ENCODE measurements at places on chromosomes 7 and 10. TPM values are rescaled to one million over a fixed set of nuclear protein-coding genes. Genes with fewer than 3 reads are reported as not detected.

C7orf33 gene
- total RNA-seq, result not detected

ZNF365 gene
- 0.63 TPM for total RNA-seq

HIPK2 gene
- total RNA-seq, result 84.7 TPM

OPALIN gene
- total RNA-seq, result not detected

ENKUR gene
- total RNA-seq, result 1.6 TPM

DNA sequence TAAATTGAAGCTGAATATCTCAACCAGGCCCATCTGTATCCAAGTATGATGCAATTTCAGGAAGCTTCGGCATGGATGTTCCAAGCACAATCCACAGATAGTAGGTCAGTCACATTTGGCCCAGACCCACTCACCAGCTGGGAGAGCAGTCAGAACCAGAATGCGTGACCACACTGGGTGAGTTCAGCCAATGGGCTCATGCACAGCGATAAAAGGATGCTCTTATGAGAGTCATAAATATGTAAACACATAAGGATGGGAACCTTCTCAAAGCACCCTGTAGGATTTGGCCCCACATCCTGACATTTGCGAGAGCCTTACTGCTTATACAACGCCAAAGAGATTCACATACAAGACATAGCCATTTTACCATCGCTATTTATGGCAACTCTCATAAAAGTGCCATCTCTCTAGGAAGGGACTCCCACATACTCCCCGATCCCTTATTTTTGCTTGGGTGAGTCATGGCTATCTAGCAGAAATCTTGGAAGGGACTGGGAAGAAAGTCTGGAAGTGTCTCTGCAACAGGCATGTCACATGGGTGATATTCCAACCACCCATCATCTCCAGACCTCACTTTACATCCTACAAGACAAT is 3.0 kb downstream of the AFAP1L2 start:
- no peak overlapping the region for H3K4me3 ChIP-seq
- no peak for DNase-seq
- H3K36me3 ChIP-seq, result no peaks in the 10 kb centered on the region

GRCh38 chr7:41431671-41432070 is 271.2 kb downstream of the INHBA start:
- H3K4me3 ChIP-seq, result no peak overlapping the region
- H3K36me3 ChIP-seq, result no peaks in the 10 kb centered on the region
- H3K4me1 ChIP-seq, result peaks cover 4% of the 10 kb centered on the region
- no peaks in the 10 kb centered on the region for H3K27me3 ChIP-seq
- no peak overlapping the region for H3K27ac ChIP-seq
- no peak for DNase-seq

GRCh38 chr10:18681366-18681765 is 22.1 kb downstream of the ARL5B start:
- H3K27me3 ChIP-seq, result no peaks in the 10 kb centered on the region
- H3K36me3 ChIP-seq, result peaks cover 5% of the 10 kb centered on the region
- H3K27ac ChIP-seq, result peak overlapping the region; percentile 14
- H3K4me1 ChIP-seq, result no peaks in the 10 kb centered on the region

- H3K4me1 ChIP-seq, result peaks cover 4% of the 10 kb centered on the region
- no peak overlapping the region for H3K4me3 ChIP-seq
- peaks cover 9% of the 10 kb centered on the region for H3K36me3 ChIP-seq
- H3K27ac ChIP-seq, result no peak overlapping the region
- no peaks in the 10 kb centered on the region for H3K27me3 ChIP-seq
- no peak for DNase-seq
These were observed 38.5 kb downstream of the MGMT start for GRCh38 chr10:129505500-129506075.

DNA sequence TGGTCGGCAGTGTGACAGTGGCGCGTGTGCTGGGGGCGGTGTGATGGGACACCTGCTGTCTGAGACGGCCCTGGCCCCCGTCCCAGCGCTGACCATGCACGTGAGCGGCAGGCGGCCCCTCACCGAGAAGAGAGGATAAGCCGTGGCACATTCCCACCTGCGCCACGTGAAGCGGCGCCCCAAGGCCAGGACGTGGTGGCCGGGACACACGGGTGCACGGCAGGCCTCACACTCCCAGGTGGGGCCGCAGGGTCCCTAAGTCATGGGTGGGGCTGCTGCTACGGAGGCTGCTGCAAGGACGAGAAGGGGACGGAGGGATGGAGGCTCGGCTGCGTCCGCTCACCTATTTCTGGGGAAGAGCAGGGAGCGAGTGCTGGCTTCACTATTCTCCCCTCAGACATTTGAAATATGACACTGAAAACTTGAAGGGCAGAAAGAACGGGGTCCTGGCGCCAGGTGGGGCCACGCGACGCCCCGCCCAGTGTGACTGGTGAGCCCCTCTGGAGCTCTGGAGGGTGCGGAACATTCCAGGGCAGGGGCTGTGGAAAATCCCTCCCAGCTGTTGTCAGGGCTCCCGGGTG is 7.5 kb downstream of the CYP2W1 start:
- peaks cover 11% of the 10 kb centered on the region for H3K4me1 ChIP-seq
- DNase-seq, result no peak
- H3K36me3 ChIP-seq, result no peaks in the 10 kb centered on the region
- no peak overlapping the region for H3K4me3 ChIP-seq
- H3K27me3 ChIP-seq, result no peaks in the 10 kb centered on the region
- H3K27ac ChIP-seq, result no peak overlapping the region

GRCh38 chr10:31768467-31768866 is 160.2 kb downstream of the ARHGAP12 start:
- H3K4me3 ChIP-seq, result no peak overlapping the region
- DNase-seq, result no peak
- H3K27ac ChIP-seq, result no peak overlapping the region
- no peaks in the 10 kb centered on the region for H3K36me3 ChIP-seq
- H3K4me1 ChIP-seq, result peaks cover 5% of the 10 kb centered on the region

GRCh38 chr7:50184271-50184990 is 91.4 kb upstream of the ZPBP start:
- DNase-seq, result no peak
- peaks cover 4% of the 10 kb centered on the region for H3K4me1 ChIP-seq
- no peak overlapping the region for H3K27ac ChIP-seq
- no peaks in the 10 kb centered on the region for H3K27me3 ChIP-seq
- no peak overlapping the region for H3K4me3 ChIP-seq

DNA sequence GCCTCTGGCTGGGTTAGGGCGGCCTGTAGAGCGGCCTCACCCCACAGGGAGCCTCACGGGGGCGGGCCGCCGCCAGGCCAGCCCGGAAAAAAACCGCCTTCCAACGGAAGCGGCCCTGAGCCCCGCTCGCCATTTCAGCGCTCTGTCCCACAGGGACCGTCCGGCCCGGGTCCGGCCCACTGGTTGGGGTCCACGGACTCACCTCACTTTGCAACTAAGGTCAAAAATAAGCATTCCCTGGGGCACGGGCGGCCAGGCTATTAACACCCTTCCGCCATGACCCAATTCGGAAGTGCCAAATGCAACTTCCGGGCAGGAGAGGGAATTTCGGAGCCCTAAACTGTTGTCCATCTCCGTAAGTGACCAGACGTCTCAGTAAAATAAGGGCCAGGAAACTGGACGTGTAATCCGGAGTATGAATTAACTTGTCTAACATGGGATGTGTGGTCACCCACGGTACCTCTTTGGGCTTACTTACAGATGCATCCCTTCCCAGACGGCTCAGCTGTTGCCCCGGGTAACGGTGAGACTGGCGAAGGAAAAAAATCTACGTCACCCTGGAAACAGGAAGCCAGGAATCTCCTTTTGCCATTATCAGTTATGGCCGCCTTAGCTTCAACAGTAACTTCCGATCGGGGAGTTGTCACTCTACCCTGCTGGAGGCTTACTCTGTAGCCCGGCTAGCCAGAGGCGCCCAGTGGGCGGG is at the start of gene BBIP1:
BBIP1 (minus strand) TSS at position 538 of the 706 bp plus-strand sequence. CDS start 1,023 bp downstream, outside the sequence.
- no peaks in the 10 kb centered on the region for H3K36me3 ChIP-seq
- peak; percentile 92 for DNase-seq
- H3K4me1 ChIP-seq, result peaks cover 22% of the 10 kb centered on the region
- peak within 1 kb of the TSS; percentile 99 for H3K27ac ChIP-seq

GRCh38 chr10:103921248-103921647 is 3.3 kb upstream of the STN1 start:
- H3K27ac ChIP-seq, result no peak overlapping the region
- no peaks in the 10 kb centered on the region for H3K27me3 ChIP-seq
- H3K4me1 ChIP-seq, result peaks cover 15% of the 10 kb centered on the region

GRCh38 chr10:1044964-1045363 is 4.0 kb downstream of the IDI1 start:
- no peaks in the 10 kb centered on the region for H3K27me3 ChIP-seq
- H3K4me3 ChIP-seq, result peak overlapping the region; percentile 71
- no peak for DNase-seq
- peak overlapping the region; percentile 58 for H3K27ac ChIP-seq
- H3K36me3 ChIP-seq, result peaks cover 12% of the 10 kb centered on the region
- H3K4me1 ChIP-seq, result peaks cover 25% of the 10 kb centered on the region

GRCh38 chr7:123552641-123553040 is 5.0 kb downstream of the NDUFA5 start:
- no peaks in the 10 kb centered on the region for H3K27me3 ChIP-seq
- H3K27ac ChIP-seq, result no peak overlapping the region
- H3K36me3 ChIP-seq, result peaks cover 20% of the 10 kb centered on the region
- H3K4me1 ChIP-seq, result no peaks in the 10 kb centered on the region
- DNase-seq, result no peak

GRCh38 chr10:128898133-128898915 is 568.7 kb upstream of the MGMT start:
- H3K36me3 ChIP-seq, result no peaks in the 10 kb centered on the region
- H3K4me3 ChIP-seq, result no peak overlapping the region
- H3K27ac ChIP-seq, result no peak overlapping the region
- peak; percentile 15 for DNase-seq
- H3K4me1 ChIP-seq, result peaks cover 12% of the 10 kb centered on the region

DNA sequence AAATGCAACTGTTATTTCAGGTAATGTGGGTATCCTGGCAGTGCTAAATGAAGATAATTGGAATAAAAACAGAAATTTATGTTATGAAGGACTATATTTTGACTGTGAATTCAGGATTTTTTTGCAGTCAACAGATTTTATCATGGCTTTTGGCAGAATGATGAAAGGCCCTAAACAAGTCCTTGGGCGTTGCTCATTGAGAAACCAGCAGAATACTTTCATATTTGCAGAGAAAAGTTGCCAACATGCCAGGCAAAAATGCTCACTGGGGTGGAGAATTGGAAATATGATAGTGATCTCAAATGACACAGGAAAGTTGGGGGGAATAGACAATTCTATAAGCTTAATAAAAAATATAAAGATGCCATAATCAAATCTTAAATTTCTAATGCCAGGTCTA is 121.1 kb downstream of the GPR85 start:
- no peak for DNase-seq
- no peaks in the 10 kb centered on the region for H3K36me3 ChIP-seq
- no peaks in the 10 kb centered on the region for H3K27me3 ChIP-seq

- no peak for DNase-seq
- no peaks in the 10 kb centered on the region for H3K27me3 ChIP-seq
- H3K27ac ChIP-seq, result no peak overlapping the region
- H3K36me3 ChIP-seq, result no peaks in the 10 kb centered on the region
- H3K4me1 ChIP-seq, result peaks cover 6% of the 10 kb centered on the region
- no peak overlapping the region for H3K4me3 ChIP-seq
These were observed 839.9 kb downstream of the CCSER2 start for GRCh38 chr10:85168243-85168642.

- no peak for DNase-seq
- peaks cover 60% of the 10 kb centered on the region for H3K27me3 ChIP-seq
- H3K4me1 ChIP-seq, result peaks cover 13% of the 10 kb centered on the region
- no peaks in the 10 kb centered on the region for H3K36me3 ChIP-seq
These were observed 141.7 kb upstream of the PFKP start for GRCh38 chr10:2925631-2926030.

GRCh38 chr7:121643320-121643719 is 229.6 kb upstream of the PTPRZ1 start:
- no peak for DNase-seq
- H3K27ac ChIP-seq, result no peak overlapping the region
- no peaks in the 10 kb centered on the region for H3K36me3 ChIP-seq
- no peak overlapping the region for H3K4me3 ChIP-seq
- H3K4me1 ChIP-seq, result no peaks in the 10 kb centered on the region

- DNase-seq, result no peak
- no peaks in the 10 kb centered on the region for H3K36me3 ChIP-seq
- H3K27ac ChIP-seq, result no peak overlapping the region
- H3K4me1 ChIP-seq, result peaks cover 8% of the 10 kb centered on the region
- H3K4me3 ChIP-seq, result no peak overlapping the region
These were observed 128.4 kb downstream of the ABCA13 start for GRCh38 chr7:48299580-48300169.

GRCh38 chr7:44327981-44328380 is 2.6 kb upstream of the CAMK2B start:
- no peaks in the 10 kb centered on the region for H3K36me3 ChIP-seq
- H3K27me3 ChIP-seq, result peaks cover 60% of the 10 kb centered on the region
- no peak overlapping the region for H3K27ac ChIP-seq
- H3K4me1 ChIP-seq, result peaks cover 4% of the 10 kb centered on the region
- no peak for DNase-seq

DNA sequence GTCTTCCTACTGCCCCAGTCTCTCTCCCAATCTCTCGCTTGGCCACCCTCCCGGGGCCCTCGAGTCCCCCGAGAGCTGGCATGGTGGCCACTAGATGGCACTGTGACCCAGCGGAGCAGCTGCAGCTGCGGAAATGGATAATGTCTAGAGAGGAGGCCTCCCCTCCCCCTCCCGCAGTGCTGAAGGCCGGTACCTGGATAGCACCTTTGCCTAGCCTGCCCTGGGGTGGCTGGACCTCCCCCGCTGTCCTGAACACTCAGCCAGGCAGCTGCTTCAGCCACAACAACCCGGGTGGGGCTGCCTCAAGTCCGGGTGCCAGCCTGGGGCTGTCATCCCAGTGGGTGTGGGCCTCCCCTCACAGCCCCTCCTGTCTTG is 65.2 kb downstream of the GOLGA7B start:
- peak; percentile 84 for DNase-seq
- peaks cover 49% of the 10 kb centered on the region for H3K27me3 ChIP-seq
- peaks cover 4% of the 10 kb centered on the region for H3K4me1 ChIP-seq
- no peak overlapping the region for H3K4me3 ChIP-seq

DNA sequence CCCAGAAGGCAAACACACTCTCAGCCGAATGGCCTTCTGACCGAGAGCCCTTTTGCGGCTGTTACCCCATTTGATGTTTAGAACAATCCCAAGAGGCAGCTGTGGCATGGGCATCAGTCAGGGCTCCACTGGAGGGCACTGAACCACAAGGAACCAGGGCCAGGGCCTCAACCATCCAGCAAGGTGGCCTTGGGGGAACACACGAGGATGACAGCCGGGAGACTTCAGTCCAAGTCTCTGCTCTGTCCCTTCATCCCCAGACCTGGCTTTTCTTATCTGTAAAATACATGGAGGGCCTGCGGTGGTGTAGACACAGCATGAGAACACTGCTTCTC is 63.6 kb upstream of the INSIG1 start:
- H3K4me1 ChIP-seq, result peaks cover 42% of the 10 kb centered on the region
- no peak overlapping the region for H3K4me3 ChIP-seq
- peak overlapping the region; percentile 7 for H3K27ac ChIP-seq
- H3K27me3 ChIP-seq, result peaks cover 1% of the 10 kb centered on the region

DNA sequence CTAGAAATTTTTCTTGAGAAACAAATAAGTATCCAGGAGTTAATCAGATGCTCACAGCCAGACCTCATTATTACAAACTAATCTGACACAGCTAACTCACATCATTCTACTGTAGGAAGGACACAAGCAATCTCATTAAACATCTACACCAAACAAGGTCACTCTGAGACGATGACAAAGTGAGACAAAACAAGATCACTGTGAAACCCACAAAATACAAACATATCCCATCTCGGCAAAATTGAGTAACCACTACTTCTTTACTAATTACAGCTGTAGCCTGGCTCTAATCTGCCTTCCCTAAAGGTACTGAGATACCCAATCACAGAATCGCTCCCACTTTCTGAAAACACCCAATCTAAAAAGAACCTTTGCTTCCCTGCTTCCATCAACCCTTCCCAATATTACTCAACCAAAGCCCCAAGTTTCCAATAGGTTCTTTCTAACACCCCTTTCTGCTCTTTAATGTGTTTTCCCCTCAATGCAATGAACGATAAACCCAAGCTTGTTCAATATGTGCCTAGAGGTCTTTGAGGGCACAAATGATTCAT is 26.9 kb downstream of the CCDC6 start:
- no peaks in the 10 kb centered on the region for H3K27me3 ChIP-seq
- H3K4me3 ChIP-seq, result no peak overlapping the region
- no peak for DNase-seq
- peaks cover 24% of the 10 kb centered on the region for H3K36me3 ChIP-seq
- H3K4me1 ChIP-seq, result peaks cover 33% of the 10 kb centered on the region

Data from type B pancreatic cell (in vitro differentiated cells).